GM23248 (cell line): ENCODE measurements at places on chromosomes 4 and X. TPM values are rescaled to one million over a fixed set of nuclear protein-coding genes. Genes with fewer than 3 reads are reported as not detected.

Gene PABPC1L2A
- not detected in 2 replicates for total RNA-seq

Gene DOK7
- not detected in 2 replicates for total RNA-seq

Gene FRYL
- 28.4 and 34.7 TPM in 2 replicates for total RNA-seq

GRCh38 chr4:53014881-53015280 is 152.8 kb downstream of the RASL11B start:
- no peak overlapping the region for H3K4me3 ChIP-seq
- DNase-seq = peak; percentile 53
- peaks cover 72% of the 10 kb centered on the region for H3K4me1 ChIP-seq

Gene CXCR3
- not detected in 2 replicates for total RNA-seq

Gene PNMA5
- not detected in 2 replicates for total RNA-seq

- H3K27me3 ChIP-seq = no peaks in the 10 kb centered on the region
- H3K4me3 ChIP-seq = peak overlapping the region; percentile 66
- H3K36me3 ChIP-seq = no peaks in the 10 kb centered on the region
- H3K4me1 ChIP-seq = peaks cover 21% of the 10 kb centered on the region
- DNase-seq = peak; percentile 29
- H3K27ac ChIP-seq = peak overlapping the region; percentile 78
Observed at GRCh38 chrX:40170830-40171512, 73.2 kb upstream of the BCOR start.

Gene FSTL5
- total RNA-seq = not detected in 2 replicates

- H3K27ac ChIP-seq = no peak overlapping the region
- H3K36me3 ChIP-seq = peaks cover 29% of the 10 kb centered on the region
- peaks cover 10% of the 10 kb centered on the region for H3K4me1 ChIP-seq
- no peak for DNase-seq
- peak overlapping the region; percentile 85; the same call in 1 of the 2 replicates for H3K4me3 ChIP-seq
Observed at GRCh38 chr4:7066006-7066405, 1.9 kb downstream of the GRPEL1 start.

DNA sequence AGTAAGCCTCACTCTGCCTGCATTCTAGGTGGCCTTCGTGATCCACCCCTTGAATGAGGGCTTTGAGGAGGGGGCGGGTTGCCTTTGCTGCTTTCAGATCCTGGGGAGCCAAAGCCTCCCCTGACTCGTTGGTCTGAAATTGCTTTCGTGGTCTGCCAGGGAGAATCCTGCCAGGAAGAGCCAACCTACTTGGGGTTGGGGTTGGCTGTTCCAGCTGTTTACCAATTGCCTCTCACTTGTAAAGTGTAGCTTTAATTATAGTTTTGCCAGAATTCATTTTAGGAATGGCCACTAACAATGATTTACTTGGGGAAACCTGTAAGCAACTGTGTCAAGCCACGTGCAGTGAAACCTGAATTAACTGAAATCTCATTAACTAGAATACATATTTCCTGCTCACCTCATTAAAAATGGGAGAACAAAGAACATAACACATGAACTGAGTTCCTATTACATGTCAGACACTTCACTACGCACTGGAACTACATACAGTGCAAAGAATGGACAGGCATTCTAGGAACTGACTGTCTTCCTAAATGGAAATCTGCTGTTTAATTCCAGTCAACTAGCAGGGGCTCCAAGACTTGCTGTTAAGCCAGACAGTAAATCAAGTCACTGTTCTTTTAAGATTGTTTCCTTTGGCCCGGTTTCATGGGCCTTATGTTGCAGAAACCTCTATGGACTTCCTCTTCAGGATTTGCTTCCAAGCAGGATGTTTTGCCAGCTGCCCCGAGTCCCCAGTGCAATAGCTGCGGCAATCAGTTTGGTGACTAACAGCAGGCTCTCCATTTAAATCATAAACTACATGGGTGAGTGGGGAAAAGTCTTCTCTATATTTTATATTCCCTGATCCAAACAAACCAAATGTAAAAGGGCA is 16.4 kb upstream of the NKRF start:
- no peaks in the 10 kb centered on the region for H3K36me3 ChIP-seq
- H3K27ac ChIP-seq = no peak overlapping the region
- H3K4me3 ChIP-seq = no peak overlapping the region
- H3K27me3 ChIP-seq = no peaks in the 10 kb centered on the region

GRCh38 chrX:14274691-14275090 is 245.0 kb upstream of the GEMIN8 start:
- no peak overlapping the region for H3K27ac ChIP-seq
- no peak overlapping the region for H3K4me3 ChIP-seq
- no peaks in the 10 kb centered on the region for H3K27me3 ChIP-seq
- H3K36me3 ChIP-seq = no peaks in the 10 kb centered on the region
- no peak for DNase-seq

Gene NLGN3
- total RNA-seq = 0.11 and 0.63 TPM in 2 replicates

GRCh38 chr4:138255917-138256597 is 13.9 kb upstream of the SLC7A11 start:
- DNase-seq = no peak
- H3K4me1 ChIP-seq = peaks cover 34% of the 10 kb centered on the region
- H3K4me3 ChIP-seq = no peak overlapping the region
- no peak overlapping the region for H3K27ac ChIP-seq
- no peaks in the 10 kb centered on the region for H3K27me3 ChIP-seq

- H3K4me3 ChIP-seq = no peak overlapping the region
- H3K27me3 ChIP-seq = no peaks in the 10 kb centered on the region
- DNase-seq = peak; percentile 33
- no peaks in the 10 kb centered on the region for H3K4me1 ChIP-seq
- H3K27ac ChIP-seq = no peak overlapping the region
Observed at GRCh38 chr4:126583509-126583908, 1049.2 kb upstream of the INTU start.

DNA sequence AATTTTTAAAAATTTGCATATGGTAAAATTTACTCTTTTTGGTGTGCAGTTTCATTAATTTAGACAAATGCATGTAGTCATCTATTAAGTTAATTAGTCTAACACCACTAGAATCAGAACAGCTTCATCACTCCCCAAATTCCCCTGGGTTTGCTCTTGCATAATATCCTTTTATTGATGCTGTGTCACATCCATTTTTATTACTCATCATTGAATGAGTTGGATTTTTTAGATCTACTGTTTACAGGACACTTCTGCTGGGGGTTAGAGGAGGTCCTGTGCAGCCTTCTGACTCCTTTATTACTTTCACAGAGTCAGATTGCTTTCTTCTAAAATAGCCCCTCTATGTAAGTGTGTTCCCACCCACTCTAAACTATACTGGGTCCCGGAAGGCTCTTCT is 65.9 kb downstream of the MTHFD2L start:
- H3K4me3 ChIP-seq = no peak overlapping the region
- H3K27ac ChIP-seq = peak overlapping the region; percentile 24
- peak; percentile 88 for DNase-seq
- no peaks in the 10 kb centered on the region for H3K27me3 ChIP-seq
- peaks cover 24% of the 10 kb centered on the region for H3K4me1 ChIP-seq
- H3K36me3 ChIP-seq = no peaks in the 10 kb centered on the region; the same call in 1 of the 2 replicates

Gene PDCL2
- total RNA-seq = not detected in 2 replicates

Gene KIT
- total RNA-seq = 0.51 and 6.7 TPM in 2 replicates

DNA sequence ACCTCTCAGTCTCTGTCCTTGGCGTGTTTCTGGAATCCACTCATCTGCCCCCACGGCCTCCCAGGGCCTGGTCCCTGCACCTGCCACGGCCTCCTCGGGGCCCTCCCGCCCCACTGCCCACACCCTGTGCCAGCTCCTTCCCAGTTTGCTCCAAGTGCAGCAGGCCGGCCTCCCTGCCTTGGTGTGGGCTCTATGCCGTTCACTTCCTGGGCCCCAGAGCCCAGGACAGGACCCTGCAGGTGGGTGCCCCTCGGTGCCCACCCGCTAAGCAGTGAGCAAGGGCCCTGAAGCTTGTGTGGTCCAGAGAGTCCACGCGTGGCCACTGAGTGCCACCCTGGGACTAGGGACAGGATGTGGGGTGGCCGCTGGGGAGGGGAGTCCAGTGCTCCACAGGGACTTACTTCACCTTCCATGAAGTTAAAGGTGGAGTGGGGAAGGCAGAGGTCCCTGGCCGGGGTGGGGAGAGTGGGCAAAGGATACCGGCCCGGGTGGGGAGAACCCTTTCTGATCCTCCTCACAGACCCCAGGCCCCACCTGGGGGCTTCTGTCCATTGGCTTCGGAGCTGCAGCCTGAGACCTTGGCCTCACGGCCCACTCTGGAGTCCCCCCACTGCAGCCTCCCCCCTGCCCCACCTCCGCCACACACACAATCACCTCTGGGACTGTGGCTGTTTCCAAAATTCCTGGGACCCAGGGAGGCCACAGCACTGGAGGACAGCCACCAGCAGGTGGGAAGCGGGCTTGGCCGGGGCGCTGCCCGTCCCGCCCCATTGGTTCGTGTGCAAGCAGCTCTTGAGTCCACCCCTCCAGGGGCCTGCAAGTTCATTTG is 60.0 kb upstream of the NKX1-1 start:
- no peaks in the 10 kb centered on the region for H3K36me3 ChIP-seq
- H3K4me3 ChIP-seq = no peak overlapping the region
- DNase-seq = no peak

DNA sequence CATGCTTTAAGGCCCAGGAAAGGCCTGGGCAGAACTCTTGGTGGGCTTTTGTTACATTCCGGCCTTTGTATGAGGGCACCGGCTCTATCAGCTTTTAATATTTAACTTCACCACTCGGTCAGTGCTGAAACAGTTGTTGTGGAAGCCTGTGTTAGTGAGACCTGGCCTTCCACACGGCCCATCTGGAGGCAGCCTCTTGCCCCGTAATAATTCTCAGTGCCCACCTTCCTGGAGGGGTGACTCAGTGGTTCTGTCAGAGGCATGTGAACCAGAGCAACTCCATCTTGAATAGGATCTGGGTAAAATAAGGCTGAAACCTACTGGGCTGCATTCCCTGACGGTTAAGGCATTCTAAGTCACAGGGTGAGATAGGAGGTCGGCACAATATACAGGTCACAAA is 162.0 kb upstream of the STS start:
- DNase-seq = no peak
- no peaks in the 10 kb centered on the region for H3K27me3 ChIP-seq
- H3K4me3 ChIP-seq = no peak overlapping the region
- no peaks in the 10 kb centered on the region for H3K36me3 ChIP-seq
- no peak overlapping the region for H3K27ac ChIP-seq
- no peaks in the 10 kb centered on the region for H3K4me1 ChIP-seq

- H3K27me3 ChIP-seq = no peaks in the 10 kb centered on the region
- no peak overlapping the region for H3K27ac ChIP-seq
- no peak for DNase-seq
- H3K4me1 ChIP-seq = peaks cover 7% of the 10 kb centered on the region
- H3K36me3 ChIP-seq = no peaks in the 10 kb centered on the region
- no peak overlapping the region for H3K4me3 ChIP-seq
Observed at GRCh38 chr4:127210893-127211649, 421.7 kb upstream of the INTU start.

DNA sequence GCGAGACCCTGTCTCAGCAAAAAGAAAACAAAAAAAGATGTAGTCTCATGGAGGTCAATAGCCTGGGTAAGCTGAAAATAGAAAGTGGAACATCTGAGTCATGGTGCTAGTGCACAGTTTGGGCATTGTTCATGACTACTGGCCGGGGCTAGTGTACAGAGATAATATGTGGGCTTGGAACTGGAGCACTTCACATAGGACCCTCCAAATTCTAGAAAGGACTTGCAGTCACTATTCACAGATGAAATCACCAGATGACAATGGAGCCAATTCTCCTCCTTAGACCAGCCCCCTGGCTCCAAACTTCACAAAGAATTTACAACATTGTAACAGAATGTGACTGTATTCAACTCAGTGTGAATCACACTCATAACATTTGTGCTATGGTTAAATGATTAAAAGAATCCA is 367.8 kb upstream of the SLC7A11 start:
- peak overlapping the region; percentile 18 for H3K27ac ChIP-seq
- peak; percentile 87 for DNase-seq
- peak overlapping the region; percentile 37; the same call in 1 of the 2 replicates for H3K4me3 ChIP-seq
- peaks cover 18% of the 10 kb centered on the region for H3K4me1 ChIP-seq
- H3K36me3 ChIP-seq = no peaks in the 10 kb centered on the region

Gene HTRA3
- total RNA-seq = 3.2 and 5.9 TPM in 2 replicates

Gene F8
- total RNA-seq = 1.6 and 4.1 TPM in 2 replicates

- no peaks in the 10 kb centered on the region; the same call in 1 of the 2 replicates for H3K36me3 ChIP-seq
- no peaks in the 10 kb centered on the region for H3K27me3 ChIP-seq
- H3K27ac ChIP-seq = no peak overlapping the region
- H3K4me3 ChIP-seq = no peak overlapping the region
Observed at GRCh38 chr4:153292897-153293741, 51.4 kb upstream of the MND1 start.

GRCh38 chr4:118756958-118757357 is 71.8 kb downstream of the METTL14 start:
- peaks cover 75% of the 10 kb centered on the region for H3K4me1 ChIP-seq
- H3K36me3 ChIP-seq = peaks cover 73% of the 10 kb centered on the region
- DNase-seq = no peak
- no peak overlapping the region for H3K4me3 ChIP-seq

GRCh38 chr4:188218392-188218791 is 79.2 kb downstream of the TRIML1 start:
- no peaks in the 10 kb centered on the region for H3K4me1 ChIP-seq
- no peak overlapping the region for H3K4me3 ChIP-seq
- H3K27me3 ChIP-seq = no peaks in the 10 kb centered on the region

Gene NEXMIF
- total RNA-seq = not detected in 2 replicates

DNA sequence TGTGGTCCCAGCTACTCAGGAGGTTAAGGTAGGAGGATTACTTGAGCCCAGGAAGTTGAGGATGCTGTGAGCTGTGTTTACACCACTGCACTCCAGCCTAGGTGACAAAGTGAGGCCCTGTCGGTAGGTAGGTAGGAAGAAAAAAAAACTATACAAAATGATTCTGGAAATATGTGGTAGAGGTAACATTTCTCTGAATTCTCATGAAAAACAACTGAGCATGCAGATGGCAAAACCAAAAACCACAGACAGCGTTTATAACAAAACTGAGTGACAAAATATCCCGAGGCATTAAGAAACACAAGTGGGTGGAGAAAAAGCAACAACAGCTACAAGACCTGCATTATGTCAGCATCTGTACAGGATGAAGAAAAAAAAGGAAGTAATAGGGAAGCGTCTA is 211.7 kb downstream of the DLG3 start:
- DNase-seq = no peak
- H3K27ac ChIP-seq = no peak overlapping the region
- no peak overlapping the region for H3K4me3 ChIP-seq
- no peaks in the 10 kb centered on the region for H3K36me3 ChIP-seq
- no peaks in the 10 kb centered on the region for H3K27me3 ChIP-seq

Gene FUNDC1
- 7.8 and 19.6 TPM in 2 replicates for total RNA-seq

DNA sequence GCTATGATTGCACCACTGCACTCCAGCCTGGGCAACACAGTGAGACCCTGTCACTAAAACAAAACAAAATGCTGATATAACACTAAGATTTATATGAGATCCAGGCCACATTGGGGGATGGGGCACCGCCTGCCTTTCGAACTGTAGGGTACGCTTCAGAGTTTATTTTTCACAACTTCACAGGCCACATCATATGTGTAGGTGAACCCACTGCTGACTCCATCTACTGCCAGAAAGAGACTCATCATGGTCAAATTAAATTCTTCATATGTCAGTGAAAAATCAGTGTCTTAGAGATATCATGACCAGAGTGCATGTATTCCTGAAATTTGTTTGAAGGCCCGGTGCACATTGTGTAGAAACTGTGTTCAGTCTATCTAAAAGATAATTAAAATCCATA is 121.8 kb downstream of the GPR143 start:
- H3K27me3 ChIP-seq = no peaks in the 10 kb centered on the region
- no peaks in the 10 kb centered on the region for H3K36me3 ChIP-seq
- H3K4me3 ChIP-seq = no peak overlapping the region

Gene CENPVL1
- total RNA-seq = not detected in 2 replicates
